Naive thymus-derived CD8-positive, alpha-beta T cell (primary cell): ENCODE measurements at places on chromosomes 12 and 14.

DNA sequence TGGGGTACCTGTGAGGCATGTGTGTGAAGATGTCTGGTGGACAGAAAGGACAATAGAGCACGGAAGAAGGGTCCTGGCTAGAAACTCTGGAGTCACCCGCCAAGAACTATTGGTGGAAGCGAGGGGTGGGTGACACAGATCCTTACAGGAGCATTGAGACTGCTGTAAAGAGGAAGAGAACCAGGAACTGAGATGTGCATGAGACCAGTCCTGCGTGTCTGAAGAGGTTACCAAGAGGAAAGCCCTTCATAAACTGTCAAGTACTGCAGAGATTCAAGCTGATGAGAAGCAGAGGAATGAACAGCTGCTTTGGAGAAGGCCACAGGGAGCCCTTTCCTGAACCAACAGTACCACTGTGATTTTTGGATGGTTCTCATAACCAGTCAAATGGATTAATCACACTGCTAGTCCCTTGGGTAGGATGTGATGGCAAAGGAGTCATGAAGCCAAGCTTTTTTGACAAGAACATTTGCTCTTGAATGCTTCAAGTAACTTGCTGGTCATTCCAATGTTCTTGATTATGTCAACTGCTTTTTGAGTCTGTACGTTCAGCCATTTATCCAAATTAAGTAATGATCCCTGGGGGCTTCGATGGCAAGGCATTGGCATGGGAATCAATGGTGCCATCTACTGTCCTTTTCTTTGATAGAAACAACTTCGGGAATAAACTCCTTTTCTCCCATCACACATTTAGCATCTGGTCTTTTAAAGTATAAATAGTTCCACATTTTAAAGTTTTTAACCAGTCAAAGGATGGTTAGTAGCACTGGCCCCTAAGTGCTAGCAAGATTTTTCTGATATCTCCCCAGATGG is 42.9 kb downstream of the GPR135 start:
- no peak overlapping the region for H3K27ac ChIP-seq
- peaks cover 17% of the 10 kb centered on the region for H3K27me3 ChIP-seq
- no peak overlapping the region for H3K4me3 ChIP-seq
- DNase-seq = no peak
- H3K4me1 ChIP-seq = peaks cover 5% of the 10 kb centered on the region
- no peaks in the 10 kb centered on the region for H3K36me3 ChIP-seq

DNA sequence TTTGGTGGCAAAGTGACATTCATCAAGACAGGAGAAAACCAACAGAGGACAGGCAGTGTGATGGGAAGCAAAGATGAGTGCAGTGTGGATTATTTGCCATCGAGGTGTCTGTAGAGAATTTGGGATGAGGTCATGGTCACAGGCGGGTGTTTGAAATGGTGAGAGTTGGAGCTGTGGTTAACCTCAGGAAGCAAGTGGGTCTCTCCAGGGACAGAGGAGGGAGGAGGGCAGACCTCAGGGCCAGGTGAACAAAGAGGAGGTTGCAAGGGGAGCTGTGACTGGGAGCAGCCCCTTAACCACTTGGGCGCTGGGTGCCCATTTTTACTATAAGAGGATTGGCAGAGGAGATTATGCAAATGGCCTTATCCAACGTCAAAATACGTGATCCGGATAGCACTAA is 7.0 kb downstream of the FZD10 start:
- DNase-seq = no peak
- no peak overlapping the region for H3K4me3 ChIP-seq
- no peaks in the 10 kb centered on the region for H3K36me3 ChIP-seq
- peaks cover 39% of the 10 kb centered on the region for H3K27me3 ChIP-seq

- H3K27me3 ChIP-seq = no peaks in the 10 kb centered on the region
- H3K4me3 ChIP-seq = no peak overlapping the region
- no peaks in the 10 kb centered on the region for H3K36me3 ChIP-seq
These were observed 472.0 kb downstream of the TMTC2 start for GRCh38 chr12:83158613-83159207.

- no peak for DNase-seq
- peaks cover 34% of the 10 kb centered on the region for H3K4me1 ChIP-seq
- peaks cover 53% of the 10 kb centered on the region for H3K36me3 ChIP-seq
- no peak overlapping the region for H3K4me3 ChIP-seq
- no peaks in the 10 kb centered on the region for H3K27me3 ChIP-seq
These were observed 7.8 kb downstream of the KMT5A start for GRCh38 chr12:123391546-123392343.

DNA sequence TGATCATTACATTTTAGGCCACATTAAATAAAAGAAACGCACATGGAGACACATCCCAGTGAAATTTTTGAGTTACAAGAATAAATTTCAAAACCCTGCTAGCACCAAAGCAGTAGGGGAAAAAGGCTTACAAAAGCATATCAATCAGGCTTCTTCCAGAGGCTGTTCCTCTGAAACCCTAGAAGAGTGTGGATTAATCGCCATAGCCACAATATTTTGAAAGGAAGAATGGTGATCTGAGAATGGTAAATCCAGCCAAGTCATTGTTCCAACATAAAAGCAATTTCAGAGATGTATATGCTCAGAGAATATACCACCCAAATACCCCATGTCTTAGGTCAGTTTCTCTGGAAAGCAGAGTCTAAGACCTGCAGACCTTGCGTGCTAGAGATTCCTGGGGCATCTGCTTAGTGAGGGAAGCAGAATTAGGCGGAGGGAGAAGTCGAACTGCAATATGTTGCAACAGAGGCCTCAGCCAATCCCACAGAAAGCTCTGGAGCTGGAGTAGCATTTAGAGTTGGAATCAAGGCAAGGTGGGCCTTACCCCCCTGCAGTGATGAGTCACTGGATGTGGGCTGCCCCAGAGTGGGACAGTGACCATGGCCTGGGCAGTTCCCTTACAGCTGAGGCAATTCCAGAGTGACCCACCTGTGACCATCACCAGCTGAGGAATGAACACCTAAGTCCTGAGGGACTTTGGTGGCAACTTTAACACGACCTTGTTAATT is 125.2 kb downstream of the NTF3 start:
- no peak overlapping the region for H3K4me3 ChIP-seq
- no peak overlapping the region for H3K27ac ChIP-seq
- no peaks in the 10 kb centered on the region for H3K36me3 ChIP-seq
- H3K4me1 ChIP-seq = no peaks in the 10 kb centered on the region
- no peak for DNase-seq

DNA sequence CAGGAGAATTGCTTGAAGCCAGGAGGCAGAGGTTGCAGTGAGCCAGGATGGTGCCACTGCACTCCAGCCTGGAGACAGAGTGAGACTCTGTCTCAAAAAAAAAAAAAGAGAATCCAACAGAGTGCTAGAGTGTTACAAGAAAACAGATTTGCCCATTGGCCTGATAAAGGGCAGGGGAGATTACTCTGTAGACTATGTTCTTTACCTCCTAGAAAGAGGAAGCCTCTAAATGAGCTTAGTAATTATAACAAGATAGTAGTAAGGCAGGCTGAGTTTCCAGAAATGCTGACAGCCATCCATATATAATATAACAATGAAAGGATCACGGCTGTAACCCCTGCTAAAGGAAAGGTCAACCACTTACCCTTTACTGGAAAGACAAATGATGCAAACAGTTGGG is 24.4 kb downstream of the AK7 start:
- no peaks in the 10 kb centered on the region for H3K27me3 ChIP-seq
- H3K4me1 ChIP-seq = no peaks in the 10 kb centered on the region
- no peak overlapping the region for H3K4me3 ChIP-seq
- H3K36me3 ChIP-seq = no peaks in the 10 kb centered on the region
